HS-5 (cell line): ENCODE measurements at places on chromosomes 7 and 10.

DNA sequence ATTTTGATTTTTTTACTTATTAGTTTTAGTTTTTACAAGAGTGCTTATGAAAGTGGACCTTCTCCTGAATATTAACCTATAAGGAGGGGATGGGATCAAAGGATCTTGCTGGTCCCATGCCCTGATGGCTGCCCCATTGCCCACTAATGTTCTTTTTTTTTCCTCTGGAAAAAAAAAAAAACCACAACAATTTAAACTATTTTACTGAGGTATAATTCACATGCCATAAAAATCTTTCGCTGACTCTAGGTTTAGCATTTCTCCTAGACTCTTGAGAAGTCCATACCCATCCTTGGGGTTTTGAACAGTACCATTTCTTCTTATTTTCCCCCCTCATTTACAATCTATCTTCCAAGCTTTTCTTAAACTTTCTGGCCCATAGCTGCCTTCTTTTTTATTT is 481.8 kb downstream of the TFEC start:
- no peak for DNase-seq

- DNase-seq: no peak
Measured at GRCh38 chr7:47648275-47648925, 66.5 kb upstream of the TNS3 start.

GRCh38 chr10:129764011-129764900 is 199.8 kb downstream of the EBF3 start:
- DNase-seq: no peak

DNA sequence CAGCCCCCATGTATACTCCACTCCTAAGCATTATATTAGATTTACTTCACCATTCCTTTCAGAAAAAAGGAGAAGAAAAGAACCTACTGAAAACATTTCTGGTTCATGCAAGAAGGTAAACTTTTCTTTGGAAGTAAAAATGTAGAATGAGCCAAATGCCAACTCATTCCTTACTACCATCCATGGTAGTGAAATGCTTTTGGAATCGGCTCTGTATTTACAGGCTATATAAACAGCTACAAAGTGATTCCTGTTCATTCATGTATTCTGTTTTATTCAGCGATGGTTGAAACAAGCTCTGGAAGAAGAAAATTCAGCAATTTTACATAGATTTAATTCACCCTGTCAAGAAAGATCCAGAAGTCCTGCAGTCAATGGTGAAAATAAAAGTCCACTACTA is 91.6 kb downstream of the KMT2E start:
- no peak for DNase-seq

GRCh38 chr10:115093286-115093775 is at the start of gene ATRNL1:
TSS of gene ATRNL1 (plus strand) at chr10:115093365. CDS start at chr10:115093751, 386 bp downstream.
- DNase-seq: no peak

DNA sequence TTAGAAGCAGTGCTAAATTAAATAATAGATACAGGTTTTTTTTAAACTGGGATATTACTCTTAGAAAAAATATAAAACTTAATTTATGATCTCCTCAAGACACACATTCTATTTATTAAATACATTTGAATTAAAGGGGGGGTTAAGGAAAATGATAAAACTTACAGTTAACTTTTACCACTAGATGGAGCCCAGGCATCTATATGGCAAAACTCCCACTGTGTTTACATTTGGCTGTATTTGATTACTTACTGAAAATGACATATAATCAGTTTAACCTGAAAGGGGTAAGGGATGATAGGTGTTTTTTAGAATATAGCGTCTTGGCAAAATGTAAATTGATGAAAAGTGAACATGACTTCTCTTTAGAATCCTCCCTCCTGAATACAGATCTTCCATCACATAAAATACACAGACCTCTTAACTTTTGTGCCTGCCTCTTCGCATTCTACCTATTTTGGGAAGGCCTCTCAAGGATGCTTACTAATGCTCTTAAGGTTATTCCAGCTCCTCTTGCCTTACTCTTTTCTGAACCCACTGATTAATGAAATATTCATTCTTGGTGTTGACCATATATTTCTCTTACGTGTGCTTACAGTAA is 235.7 kb downstream of the AGMO start:
- peak; percentile 20 for DNase-seq

- DNase-seq: no peak
Measured at GRCh38 chr7:76304888-76305375, 2.5 kb downstream of the HSPB1 start.

DNA sequence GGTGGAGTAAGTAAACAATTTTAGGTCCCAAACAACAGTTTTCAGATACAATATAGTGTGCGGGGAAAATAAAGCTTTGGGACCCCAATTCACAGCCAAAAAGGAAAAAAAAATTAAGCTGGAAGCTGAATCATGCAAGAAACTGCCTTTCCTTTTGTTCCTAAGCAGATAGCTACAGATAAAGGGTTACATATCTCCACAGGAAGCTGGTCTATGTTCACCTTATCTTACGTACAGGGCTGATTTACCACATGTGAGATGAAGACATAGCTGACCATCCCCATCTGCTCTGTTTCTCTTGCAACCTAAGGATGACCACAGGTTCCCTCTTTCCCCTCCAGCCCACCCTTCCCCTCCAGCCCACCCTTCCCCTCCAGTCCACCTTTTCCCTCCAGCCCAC is 14.2 kb upstream of the PFKP start:
- DNase-seq: no peak

DNA sequence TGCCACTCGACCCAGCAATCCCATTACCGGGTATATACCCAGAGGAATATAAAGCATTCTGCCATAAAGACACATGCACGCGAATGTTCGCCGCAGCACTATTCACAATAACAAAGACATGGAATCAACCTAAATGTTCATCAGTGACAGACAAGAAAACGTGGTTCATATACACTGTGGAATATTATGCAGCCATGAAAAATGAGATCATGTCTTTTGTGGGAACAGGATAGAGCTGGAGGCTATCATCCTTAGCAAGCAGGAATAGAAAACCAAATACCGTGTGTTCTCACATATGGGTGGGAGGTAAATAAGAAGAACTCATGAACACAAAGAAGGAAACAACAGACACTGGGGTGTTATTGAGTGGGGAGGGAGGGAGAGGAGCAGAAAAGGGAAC is 84.7 kb downstream of the SLC16A9 start:
- DNase-seq: no peak

DNA sequence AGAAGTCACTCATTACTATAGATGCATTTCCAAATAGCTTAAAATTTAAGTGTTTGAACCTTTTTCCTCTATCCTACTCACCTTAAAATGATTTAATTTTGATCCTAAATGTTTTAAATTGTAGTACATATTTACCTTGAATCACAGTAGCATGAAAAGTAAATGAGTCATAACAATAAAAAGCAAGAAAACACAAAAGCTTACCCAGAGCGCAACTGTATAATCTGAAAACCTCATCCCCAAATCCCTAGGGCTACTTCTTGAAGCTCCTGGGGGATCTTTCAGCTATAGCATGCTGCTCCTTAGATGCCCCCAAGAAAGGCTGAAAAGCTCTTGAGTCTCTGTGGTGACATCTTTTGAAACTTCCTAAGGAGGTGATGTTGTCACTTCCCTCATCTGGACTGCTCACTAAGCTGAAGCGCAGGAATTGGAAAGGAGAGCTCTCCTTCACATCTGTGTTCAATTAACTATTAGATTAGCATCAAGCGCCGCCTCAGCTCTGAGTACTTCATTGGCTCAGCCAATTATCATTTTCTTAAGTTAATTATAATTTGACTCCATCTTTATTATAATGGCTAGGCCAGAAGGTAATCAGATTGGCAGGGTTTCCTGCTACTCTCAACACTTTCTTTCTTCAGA is 60.2 kb downstream of the SEMA3E start:
- no peak for DNase-seq

DNA sequence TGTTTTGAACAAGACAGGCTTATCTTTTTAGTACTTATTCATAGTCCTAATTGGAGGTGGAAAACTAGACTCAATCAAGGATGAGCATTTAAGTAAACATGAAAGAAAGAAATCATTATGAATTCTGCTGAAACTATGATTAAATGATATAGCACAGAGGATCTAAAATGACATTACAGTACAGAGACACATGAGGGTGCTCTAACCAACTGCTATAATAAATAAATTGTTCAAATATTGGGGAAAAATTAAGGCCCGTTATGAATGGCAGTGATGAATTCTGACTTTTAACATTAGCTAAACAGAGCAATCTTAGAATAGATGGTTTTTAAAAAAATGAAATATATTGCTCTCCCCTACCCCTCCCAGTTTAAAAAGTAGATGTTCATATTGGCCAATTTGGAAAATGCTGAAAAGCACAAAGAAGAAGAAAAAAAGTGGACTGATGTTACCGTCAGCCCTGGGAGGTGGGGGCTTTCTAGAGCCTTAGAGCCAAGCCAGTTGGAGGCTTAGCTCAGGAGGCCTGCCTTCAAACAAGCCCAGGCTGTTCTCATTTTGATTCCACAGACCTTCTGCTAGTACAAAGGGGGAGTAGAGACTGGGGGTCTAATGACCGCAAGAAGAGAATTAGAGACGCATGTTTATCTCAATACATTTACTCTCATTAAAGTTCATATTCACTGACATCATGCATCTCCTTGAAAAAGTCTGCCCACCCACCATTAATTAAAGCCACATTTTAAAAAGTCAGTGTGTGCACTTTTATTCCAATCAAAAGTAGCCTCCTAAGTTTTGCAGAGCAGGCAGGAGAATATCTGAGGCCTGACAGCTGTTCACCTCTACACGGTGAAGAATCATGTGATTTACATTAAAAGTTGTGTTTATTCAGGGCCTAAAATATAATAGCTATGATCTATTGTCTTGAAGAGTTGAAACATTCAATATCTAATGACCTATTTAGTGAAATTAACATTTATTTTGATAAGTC is 10.0 kb downstream of the WNT2 start:
- no peak for DNase-seq

- no peak for DNase-seq
Measured at GRCh38 chr10:70480239-70480861, 1.8 kb downstream of the PALD1 start.

- no peak for DNase-seq
Measured at GRCh38 chr7:79268730-79269129, 184.7 kb downstream of the MAGI2 start.

- no peak for DNase-seq
Measured at GRCh38 chr7:54785261-54785660, 26.2 kb upstream of the SEC61G start.

- no peak for DNase-seq
Measured at GRCh38 chr7:147803151-147803550, 787.4 kb upstream of the C7orf33 start.
